Islet precursor cell (in vitro differentiated cells): ENCODE measurements at places on chromosomes 3 and 15.

DNA sequence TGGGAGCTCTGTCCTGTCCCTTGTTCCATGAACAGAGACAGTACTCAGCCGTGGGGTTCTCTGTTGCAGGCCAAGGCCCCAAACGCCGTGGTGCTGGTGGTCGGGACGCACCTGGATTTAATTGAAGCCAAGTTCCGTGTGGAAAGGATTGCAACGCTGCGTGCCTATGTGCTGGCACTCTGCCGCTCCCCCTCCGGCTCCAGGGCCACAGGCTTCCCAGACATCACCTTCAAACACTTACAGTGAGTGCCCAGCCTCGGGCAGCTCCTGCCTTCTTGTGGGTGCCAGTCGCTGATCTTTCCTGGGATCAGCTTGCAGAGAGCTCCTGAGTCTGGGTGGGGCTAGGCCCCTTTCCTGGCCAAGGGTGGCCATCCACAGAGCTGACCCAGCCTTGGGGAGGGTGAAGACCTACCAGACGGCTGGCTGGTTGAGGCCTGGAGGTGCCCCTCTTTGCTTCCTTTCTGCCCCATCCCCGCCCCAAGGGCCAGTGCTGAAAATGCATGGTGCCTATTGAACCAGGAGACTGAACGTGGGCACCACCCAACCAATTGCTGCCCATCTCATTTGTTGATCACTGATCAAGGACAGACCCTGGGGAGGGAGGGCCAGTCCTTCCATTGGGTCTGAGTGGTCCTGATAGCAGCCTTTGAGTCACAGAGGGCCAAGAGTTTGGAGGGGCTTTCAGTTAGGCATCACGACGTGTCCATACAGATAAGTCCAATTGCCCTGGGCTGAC, 106.9 kb downstream of the LRRK1 start:
- DNase-seq: peak; percentile 34

DNA sequence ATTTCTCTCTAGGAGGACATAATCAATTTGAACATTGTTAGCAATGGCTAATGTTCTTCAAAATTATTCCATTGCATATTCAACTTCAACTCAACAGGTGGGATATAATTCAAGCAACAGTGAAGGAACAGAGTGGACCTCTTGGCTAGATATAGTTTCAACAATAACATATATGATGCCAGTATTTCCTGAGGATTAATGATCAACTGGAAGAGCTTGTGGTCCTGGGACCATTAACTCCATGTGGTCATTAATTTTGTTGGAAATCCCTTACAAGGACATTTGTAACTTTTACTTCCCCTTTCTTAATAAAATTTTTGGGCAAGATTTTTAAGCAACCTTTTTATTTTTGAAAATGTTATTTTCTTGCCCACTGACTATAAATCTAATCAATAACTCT, 54.3 kb upstream of the ROBO2 start:
- no peak for DNase-seq

- no peak for DNase-seq
Measured at GRCh38 chr3:188830893-188831292, 340.9 kb upstream of the TPRG1 start.

GRCh38 chr15:84904419-84904818, 20.0 kb downstream of the SLC28A1 start:
- DNase-seq: peak; percentile 52

DNA sequence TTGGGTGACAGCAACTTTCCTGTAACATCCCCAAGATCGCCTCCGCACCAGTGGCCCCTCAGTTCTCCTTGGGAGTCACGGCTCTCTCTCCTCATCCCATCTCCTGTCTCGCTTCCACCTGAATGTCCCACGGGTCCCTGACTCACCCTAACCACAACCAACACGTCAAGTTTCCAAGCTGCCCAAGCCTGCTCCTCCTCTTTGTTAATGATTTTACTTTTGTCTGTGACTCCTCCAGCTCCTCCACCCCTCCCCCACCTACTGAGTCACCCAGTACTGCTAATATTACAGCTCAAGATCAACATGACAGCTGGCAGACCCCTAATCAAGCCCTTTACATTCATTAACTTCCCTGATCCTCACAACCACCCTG, 39.3 kb downstream of the BDH1 start:
- DNase-seq: peak; percentile 95

GRCh38 chr3:159817571-159817970, 171.1 kb upstream of the IL12A start:
- DNase-seq: no peak

- no peak for DNase-seq
Measured at GRCh38 chr3:107488942-107489341, 33.8 kb upstream of the BBX start.

DNA sequence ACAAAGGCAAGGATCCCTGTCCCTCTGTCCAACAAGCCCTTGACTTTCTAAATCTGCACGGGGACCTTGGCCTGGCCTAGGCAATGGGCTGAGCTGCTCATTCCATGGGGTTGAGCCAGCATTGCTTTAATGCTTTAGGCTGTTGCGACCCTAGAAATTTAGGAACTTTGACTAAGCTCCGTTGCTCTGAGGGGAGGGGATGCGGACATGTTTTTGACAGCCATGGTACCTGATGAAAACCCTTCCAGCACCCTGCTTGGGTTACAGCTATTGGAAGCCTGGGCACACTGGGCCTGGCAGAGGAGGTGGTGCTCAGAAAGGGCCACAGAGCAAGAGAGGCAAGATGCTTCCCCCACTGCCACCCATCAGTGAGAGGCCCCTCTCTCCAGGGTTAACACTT, 37.1 kb downstream of the SYNM start:
- DNase-seq: peak; percentile 46

GRCh38 chr15:47296881-47297280, 420.4 kb upstream of the SEMA6D start:
- no peak for DNase-seq
